ENCODE measurements at places on chromosomes 6 and 20.

DNA sequence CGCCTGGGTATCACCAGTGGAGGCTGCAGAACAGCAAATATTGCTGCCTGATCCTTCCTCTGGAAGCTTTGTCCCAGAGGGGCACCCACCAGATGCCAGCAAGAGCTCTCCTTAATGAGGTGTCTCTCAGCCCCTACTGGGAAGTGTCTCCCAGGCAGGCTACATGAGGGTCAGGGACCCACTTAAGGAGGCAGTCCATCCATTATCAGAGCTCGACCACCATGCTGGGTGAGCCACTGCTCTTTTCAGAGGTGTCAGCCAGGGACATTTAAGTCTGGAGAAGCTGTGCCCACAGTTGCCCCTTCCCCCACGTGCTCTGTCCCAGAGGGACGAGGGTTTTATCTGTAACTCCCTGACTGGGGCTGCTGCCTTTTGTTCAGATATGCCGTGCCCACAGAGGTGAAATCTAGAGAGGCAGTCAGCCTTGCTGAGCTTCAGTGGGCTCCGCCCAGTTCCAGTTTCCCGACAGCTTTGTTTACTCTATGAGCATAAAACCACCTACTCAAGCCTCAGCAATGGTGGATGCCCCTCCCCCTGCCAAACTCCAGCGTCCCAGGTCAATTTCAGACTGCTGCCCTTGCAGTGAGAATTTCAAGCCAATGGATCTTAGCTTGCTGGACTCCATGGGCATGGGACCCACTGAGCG, 25.9 kb upstream of the AIG1 start:
- no peak for DNase-seq

DNA sequence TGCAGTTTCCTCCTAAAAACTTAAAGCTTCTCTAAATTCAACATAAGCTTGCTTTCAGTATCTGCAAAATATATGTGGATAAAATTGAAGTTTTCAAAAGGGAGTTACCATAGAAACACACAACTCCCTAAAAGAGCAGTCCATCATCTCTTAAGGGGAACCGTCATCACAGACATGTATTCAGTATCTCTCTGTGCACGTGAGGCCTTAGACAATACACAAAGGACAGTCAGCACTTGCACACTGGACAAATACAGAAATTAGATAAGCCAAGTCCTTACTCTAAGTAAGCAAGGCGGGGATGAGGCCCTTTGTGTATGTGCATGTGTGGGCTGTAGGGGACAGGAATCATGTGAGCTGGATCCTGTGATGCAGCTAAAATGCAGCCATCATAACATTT, 136.6 kb downstream of the BACH2 start:
- no peak for DNase-seq

DNA sequence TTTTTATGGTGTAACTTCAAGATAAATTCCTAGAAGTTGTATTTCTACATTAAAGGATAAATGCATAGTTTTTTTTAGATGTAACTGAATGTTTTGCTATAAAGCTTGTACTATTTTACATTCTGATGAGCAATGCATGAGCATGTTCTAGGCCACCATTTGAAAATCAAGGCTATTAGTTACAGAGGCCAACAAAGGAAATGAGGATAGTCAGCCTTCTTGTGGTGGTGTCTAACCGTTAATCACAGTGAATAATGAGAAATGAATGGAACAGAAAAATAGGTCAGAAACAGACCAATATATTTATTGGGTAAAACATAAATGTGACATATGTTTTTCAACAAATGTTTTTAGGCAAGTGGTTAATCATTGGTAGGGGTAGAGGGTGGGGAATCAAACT, 37.6 kb upstream of the L3MBTL3 start:
- no peak for DNase-seq

GRCh38 chr6:10276106-10276505, 138.8 kb downstream of the TFAP2A start:
- DNase-seq: no peak

Measured in GM12891 (cell line).